Dermis microvascular lymphatic vessel endothelial cell (primary cell): ENCODE measurements at places on chromosomes 7 and 10.
A peak's percentile ranks its signal among the peaks of the same experiment; 100 is the strongest.

- no peak for DNase-seq
Measured at GRCh38 chr7:130417213-130417612, 23.6 kb downstream of the CEP41 start.

- peak; percentile 32 for DNase-seq
Measured at GRCh38 chr7:1665549-1666316, 4.3 kb upstream of the ELFN1 start.

DNA sequence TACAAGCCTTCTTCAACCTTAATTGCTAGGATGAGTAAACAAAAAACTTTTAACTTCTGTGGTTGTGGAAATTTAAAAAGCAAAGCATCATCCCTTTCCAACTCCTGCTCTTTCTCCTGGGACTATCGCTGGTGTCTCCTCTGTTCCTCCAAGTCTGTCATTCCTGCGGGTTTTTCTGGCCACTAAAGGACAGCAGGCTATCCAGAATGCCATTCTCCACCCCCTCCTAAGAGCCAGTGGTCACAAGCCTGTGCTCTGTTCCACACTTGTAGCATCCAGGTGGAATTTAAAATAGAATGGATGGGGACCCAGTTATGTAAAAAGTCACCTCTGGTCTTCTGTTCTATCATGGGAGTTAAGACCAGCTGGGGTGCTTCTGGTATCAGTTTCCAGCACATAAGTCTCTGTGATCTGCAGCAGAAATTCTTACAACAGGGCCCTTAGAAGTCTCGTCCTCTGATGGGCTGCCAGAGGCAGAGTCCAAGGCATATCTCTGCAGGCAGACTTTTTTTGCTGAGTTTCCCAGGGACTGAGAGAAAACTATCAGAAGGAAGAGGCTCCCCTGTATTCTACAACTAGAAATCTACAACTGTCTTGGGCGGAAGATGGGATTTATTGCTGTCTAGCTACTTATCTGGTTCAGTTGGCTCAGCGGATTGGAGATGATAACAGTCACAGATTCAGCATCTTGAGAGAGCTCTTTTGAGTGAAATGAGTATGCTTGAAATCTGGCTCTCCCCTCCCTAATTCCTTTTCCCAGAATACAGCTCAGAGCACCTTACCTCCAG is 5.1 kb upstream of the WNT16 start:
- DNase-seq = no peak

GRCh38 chr7:135194494-135195095 is 16.7 kb downstream of the WDR91 start:
- no peak for DNase-seq

GRCh38 chr7:108322925-108323832 is 133.1 kb downstream of the NRCAM start:
- no peak for DNase-seq

DNA sequence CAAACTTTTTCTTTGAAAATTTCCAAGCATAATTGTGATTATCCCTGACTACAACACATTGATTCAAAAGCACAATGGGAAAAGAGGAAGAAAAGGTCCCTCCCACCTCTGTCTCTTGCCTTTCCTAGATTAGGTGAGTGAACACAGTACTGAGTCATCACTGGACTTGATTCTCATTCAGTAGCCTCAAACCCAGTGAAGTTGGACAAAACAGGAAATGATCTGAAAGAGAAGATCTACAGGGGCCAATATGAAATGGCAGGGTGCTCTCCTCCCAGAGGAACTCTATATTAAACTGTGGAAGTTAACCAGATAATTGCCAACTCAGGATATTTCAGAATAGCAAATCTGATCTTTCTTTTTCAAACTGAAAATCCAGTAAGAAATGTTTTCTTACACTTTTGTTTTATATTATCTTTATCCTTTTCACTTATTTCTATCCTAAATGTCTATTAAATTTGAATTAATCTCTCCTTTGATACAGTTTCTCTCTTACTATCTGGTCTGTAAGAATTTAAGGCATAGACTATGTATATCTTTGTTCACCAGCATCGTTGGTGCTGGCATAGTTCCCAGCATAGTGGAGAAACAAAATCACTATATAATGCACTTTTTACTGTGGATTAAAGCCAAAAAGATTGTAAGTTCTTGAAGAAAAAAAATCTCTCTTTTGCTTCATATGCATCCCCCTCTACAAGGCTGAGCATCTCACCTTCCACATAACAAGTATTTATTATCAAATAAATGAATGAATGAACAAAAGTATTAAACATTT is 41.4 kb upstream of the IKZF1 start:
- no peak for DNase-seq

DNA sequence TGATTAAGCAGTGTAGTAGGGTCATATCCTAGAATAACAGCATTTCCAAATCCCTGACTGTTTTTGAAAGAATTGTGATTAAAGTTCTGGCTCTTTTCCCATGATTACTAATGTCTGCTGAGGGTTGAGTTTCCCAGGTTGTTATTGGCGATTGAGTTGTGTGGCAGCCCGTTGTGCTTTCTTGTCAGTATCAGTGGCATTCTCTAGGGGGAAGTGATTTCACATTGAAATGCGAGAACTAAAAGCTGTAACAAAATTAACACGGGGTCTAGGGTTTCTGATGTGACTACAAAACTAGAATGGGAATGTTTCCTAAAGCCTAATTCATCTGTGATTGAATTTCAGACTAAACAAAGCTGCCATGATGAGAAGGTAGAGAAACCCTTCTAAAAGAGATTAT is 349.4 kb downstream of the EXOC4 start:
- DNase-seq = no peak

DNA sequence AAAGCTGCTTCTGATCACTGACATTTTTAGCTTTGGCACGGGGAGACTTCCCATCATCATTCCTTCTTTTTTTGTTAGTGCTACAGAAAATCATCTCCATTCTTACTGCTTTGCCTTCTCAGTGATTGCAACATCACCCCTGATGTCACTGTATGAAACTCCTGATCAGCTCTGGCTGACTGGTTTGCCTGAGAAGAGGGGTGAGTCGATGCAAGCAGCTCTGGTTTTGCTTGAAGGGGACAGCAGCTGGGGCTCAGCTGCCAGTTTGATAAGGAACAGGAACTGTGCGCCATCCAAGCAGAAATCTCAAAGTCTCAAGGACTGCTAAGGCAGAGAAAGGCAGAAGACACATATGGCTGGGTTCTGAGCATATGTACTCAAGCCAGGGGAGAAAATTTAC is 808.5 kb upstream of the CELF2 start:
- DNase-seq = no peak

- DNase-seq = no peak
Measured at GRCh38 chr7:7701527-7701926, 16.9 kb downstream of the RPA3 start.

GRCh38 chr10:129333706-129334105 is 133.3 kb upstream of the MGMT start:
- DNase-seq = no peak

GRCh38 chr10:20963721-20964595 is 66.8 kb upstream of the NEBL start:
- DNase-seq = no peak

- DNase-seq = no peak
Measured at GRCh38 chr7:43824963-43825362, 44.4 kb downstream of the MRPS24 start.

DNA sequence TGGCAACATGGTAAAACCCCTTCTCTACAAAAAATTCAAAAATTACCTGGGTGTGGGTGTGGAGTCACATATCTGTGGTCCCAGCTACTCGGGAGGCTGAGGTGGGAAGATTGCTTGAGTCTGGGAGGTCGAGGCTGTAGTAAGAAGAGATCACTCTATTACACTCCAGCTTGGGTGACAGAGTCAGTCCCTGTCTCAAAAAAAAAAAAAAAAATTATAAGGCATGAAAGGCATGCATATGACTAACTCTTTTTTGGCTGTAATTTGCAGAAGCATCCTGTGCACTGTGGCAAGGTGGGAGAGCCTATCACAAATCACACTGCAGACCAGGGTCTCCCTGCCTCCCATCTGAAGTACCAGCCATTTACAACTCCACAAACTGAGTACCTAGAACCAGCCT is 14.1 kb upstream of the MYPN start:
- peak; percentile 7 for DNase-seq

DNA sequence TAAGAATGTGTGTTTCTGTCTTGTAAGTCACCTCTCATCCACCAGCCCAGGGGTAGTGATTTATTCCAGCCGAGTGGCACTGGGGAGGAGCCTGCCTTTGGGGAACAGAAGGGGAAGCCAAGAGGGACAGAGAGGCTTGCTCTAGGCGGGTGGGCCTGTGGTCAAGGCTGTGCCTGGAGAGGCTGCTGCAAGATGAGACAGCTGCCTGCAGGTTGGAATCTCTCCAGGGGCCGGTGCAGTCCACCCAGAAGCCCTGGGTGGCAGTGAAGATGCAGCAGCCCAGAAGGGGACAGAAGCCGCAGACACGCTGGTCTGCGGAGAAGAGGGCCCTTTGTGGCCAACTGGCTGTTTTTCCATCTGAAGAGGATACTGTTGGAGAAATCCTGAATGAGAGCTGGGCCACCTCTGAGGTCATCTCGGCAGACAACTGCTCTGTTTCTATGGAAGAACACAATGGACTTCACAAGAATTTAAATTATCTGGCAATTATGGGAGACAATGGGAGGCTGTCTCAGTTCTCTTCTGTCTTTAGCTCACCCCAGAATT is 175.7 kb downstream of the GFRA1 start:
- no peak for DNase-seq

GRCh38 chr10:28812384-28813372 is 135.4 kb downstream of the BAMBI start:
- no peak for DNase-seq

GRCh38 chr10:96918214-96919002 is 86.3 kb downstream of the LCOR start:
- no peak for DNase-seq

- no peak for DNase-seq
Measured at GRCh38 chr7:135262623-135263320, 29.1 kb downstream of the STRA8 start.

DNA sequence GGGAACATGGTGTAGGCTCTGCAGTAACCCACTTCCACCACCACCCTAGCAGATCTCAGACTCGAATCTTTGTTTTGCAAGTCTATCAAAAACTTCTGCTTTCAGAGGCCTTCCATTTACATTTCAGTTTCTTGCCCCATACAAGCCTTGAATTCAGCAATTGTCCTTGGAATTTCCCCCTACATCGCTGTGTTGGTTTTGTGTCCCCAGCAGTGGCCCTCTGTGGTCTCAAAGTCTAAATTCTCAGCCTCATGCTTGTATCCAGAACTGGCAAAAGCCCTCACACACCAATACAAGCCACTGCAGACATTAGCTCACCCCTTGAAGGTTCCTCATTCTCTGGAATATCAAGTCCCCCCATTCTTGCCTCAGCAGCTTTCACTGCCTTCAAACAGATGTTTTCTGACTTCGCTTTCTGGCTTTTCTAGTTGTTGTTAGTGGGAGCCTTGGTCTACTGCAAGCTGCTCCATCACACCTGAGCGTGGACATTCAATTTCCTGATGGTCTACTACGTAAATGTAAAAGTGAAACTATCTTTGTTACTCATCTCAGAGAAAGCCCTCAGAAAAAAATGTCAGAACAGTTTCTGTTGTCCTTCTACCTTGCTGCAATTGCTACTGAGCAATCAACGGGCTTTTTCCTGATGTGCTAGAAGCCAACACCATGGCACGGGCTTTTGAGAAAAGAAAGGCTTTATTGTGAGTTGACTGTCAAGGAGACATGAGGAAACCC is 1.8 kb upstream of the NUB1 start:
- no peak for DNase-seq

GRCh38 chr10:103696411-103697145 is 158.8 kb downstream of the SH3PXD2A start:
- DNase-seq = peak; percentile 89

- DNase-seq = no peak
Measured at GRCh38 chr10:99941942-99942820, 67.6 kb downstream of the DNMBP start.

DNA sequence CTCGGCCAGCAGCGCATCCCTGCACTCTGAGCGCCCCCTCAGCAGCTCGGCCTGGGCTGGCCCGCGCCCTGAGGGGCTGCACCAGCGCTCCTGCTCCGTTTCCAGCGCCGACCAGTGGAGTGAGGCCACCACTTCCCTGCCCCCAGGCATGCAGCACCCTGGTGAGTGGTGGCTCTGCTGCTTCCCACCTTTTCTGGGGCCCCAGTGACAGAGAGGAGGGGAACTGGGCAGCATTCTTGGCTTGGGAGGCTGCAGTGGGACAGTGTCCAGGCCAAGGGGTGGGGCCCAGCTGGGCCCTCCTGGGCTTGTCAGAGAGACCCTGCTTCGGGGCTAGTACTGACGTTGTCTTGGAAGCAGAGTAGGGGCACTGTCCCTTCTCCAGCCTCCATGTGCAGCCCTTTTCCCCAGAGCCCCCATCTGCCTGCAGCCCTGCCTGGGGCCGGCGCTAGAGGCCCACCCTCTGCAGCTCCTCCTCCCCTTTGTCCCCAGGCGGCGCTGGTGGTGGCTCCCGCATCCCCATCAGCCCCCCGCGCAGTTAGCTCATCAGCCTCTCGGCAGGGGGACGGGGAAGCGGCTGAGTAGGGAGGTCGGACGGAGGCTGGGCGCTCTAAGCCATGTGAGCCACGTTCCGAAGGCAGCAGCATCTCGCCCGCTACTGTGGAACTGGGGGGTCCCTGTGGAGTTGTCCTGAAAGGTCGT is 29.2 kb downstream of the GBX1 start:
- no peak for DNase-seq

DNA sequence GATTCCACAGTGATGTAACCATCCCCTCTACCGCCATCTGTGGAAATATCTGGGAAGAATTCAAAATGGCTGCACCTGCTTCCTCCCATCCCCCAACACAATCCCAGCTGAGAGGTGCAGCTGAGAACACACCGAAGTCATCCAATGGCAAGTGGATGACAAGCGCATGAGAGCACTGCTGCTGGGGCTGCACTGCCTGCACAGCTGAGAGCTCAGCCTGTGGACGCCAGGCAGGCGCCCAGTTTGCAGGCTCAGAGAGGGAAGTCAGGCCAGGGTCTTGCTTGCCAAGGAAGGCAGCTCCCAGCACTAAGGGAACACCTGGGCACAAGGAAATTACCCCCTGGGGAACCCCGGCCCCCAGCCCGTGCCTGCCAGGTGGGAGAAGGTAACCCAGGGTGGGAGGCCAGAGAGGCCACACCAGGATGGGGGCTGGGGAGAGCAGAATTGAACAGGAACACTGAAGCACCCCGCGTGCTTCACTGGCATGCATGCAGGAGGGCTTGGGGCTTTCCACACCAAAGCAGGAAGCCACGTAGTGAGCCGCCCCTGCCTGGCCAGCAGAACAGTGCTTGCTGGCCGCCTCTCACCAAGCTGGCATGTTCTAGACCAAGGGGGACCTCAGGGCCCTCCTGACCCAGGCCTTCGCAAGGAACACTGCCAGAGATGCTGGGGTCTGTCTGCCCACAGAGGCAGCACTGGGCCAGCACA is 46.2 kb downstream of the FAM53B start:
- DNase-seq = peak; percentile 30
